Stimulated activated CD8-positive, alpha-beta memory T cell treated with anti-CD3 and anti-CD28 coated beads, Interleukin-15, amount 100 ng/mL, for 24 hours (primary cell): ENCODE measurements at places on chromosomes 4 and X.

DNA sequence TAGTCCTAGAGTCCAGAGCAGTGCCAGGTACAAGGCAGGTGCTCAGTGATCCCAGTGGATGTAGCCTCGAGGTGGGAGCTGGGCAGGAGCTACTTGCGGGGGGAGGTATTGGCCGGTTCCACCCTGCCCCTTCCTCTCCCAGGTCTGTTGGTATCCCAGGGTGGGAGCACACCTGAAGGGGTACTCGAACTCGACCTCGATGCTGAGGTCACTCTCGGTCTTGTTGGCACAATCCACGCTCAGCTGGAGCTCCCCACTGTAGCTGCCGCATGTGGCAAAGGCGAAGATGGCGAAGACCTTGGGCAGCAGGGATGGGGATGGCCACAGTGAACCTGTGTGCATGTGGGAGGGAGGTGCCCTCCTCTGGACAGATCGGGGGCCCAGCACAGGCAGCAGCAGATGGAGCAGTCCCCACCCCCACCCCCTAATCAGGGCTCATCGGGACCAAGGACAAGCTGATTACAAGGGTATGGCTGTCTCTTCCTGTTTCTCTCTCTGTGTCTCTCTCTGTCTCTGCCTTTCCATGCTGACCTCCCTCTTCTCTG, 2.4 kb downstream of the SYP start:
- no peak for DNase-seq

- DNase-seq = no peak
These were observed 92.5 kb downstream of the PPEF1 start for GRCh38 chrX:18799911-18800310.

- no peak for DNase-seq
These were observed 80.7 kb upstream of the PSAPL1 start for GRCh38 chr4:7515390-7515902.

GRCh38 chr4:112894951-112895350, 154.5 kb upstream of the ANK2 start:
- no peak for DNase-seq

DNA sequence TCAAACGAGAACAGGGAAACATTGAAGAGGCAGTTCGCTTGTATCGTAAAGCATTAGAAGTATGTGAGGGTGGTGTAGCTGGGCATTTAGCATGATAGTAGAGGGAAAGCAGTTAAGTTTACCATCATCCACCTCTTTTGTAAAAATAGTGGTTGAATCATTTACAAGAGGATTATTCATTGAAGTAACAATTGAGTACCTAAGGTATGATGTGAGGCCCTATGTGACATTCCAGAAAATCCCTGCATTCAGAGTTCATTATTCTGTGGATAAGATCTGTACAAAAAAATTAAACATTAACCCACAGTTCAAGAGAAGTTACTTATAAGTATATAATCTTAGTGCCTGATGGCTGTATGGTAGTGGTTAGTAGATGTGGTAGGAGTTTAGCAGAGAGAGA, 22.2 kb upstream of the GCNA start:
- DNase-seq = no peak

DNA sequence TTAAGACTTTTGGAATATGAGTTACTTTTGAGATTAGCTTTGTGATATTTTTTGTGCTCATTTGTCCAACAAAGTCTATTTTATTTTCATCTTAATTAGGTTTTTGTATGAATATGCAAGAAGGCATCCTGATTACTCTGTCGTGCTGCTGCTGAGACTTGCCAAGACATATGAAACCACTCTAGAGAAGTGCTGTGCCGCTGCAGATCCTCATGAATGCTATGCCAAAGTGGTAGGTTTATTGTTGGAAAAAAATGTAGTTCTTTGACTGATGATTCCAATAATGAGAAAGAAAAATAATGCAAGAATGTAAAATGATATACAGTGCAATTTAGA, 10.8 kb downstream of the ALB start:
- no peak for DNase-seq
